Esophagus muscularis mucosa (tissue), 4 donors: ENCODE measurements at places on chromosomes 2 and 18. TPM values are rescaled to one million over a fixed set of nuclear protein-coding genes. Genes with fewer than 3 reads are reported as not detected.

Gene GPR155
- total RNA-seq, result 43.2 TPM

Gene TEX44
- not detected for total RNA-seq

Gene NAT8
- total RNA-seq, result not detected

Gene SERPINB12
- not detected for total RNA-seq

Gene PCARE
- total RNA-seq, result not detected

Gene CAPN14
- total RNA-seq, result not detected

Gene SYT4
- 0.83 TPM for total RNA-seq

Gene NLRC4
- 0.63 TPM for total RNA-seq

Gene STK39
- 34.9 TPM for total RNA-seq

Gene DNAJB2
- total RNA-seq, result 66.0 TPM

Gene RHOB
- 1,330 TPM for total RNA-seq
